Activated T-cell treated with anti-CD3 and anti-CD28 coated beads, Interleukin-2, amount 50 U/mL, for 72 hours (primary cell): ENCODE measurements at places on chromosomes 3 and 15.

GRCh38 chr3:192953926-192954325, 36.3 kb upstream of the MB21D2 start:
- no peak for DNase-seq

DNA sequence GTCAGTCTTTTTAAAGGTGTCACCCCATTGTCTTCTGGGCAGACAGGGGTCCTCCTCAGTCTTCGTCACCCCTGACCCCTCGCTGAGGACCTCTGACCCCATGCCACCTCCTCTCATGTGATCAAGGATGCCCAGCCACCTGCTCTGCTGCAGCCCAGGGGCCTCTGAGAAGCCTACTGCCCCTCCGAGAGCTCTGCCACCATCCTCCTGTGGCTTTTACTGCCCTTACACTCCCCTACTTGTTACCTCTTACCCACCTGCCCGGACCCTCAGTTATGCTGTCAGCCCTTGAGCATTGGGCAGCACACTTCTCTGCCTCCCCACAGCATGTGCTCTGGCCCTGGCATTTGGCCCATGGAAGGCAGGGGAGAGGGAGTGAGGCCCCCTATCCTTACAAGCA, 123.2 kb downstream of the LRRK1 start:
- no peak for DNase-seq

- DNase-seq: no peak
Observed at GRCh38 chr15:71373917-71374316, 258.6 kb downstream of the THSD4 start.

DNA sequence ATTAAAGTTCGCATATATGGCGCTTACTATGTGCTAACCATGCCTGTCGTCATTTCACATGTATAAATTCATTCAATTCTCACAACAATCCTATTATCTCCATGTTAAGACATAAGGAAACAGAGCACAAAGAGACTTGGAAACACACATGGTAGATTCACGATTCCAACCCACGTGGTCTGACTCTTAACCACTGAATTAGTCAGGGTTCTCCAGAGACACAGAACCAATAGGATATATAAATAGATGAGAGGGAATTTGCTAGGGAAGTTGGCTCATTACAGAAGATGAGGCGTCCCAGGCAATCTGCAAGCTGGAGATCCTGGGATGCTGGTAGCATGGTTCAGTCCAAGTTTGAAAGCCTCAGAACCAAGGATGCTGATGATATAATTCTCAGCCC, 765.3 kb downstream of the TBL1XR1 start:
- no peak for DNase-seq

- no peak for DNase-seq
Observed at GRCh38 chr3:100899440-100900091, 93.7 kb downstream of the ABI3BP start.

- peak; percentile 15 for DNase-seq
Observed at GRCh38 chr3:131174752-131175151, 148.1 kb downstream of the NEK11 start.

DNA sequence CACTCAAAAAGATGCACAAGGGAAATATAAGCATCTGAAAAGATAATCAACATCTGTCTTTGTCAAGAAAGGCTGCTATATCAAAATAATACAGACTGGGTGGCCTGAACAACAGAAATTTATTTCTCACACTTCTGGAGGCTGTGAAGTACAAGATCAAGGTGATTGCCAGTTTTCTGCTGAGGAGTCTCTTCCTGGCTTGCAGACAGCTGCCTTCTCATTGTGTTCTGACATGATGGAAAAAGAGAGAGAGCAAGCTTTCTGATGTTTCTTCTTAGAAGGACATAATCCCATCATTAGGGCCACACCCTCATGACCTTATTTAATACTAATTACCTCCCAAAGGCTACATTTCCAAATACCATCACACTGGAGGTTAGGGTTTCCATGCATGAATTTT, 1573.3 kb downstream of the SI start:
- DNase-seq: no peak

DNA sequence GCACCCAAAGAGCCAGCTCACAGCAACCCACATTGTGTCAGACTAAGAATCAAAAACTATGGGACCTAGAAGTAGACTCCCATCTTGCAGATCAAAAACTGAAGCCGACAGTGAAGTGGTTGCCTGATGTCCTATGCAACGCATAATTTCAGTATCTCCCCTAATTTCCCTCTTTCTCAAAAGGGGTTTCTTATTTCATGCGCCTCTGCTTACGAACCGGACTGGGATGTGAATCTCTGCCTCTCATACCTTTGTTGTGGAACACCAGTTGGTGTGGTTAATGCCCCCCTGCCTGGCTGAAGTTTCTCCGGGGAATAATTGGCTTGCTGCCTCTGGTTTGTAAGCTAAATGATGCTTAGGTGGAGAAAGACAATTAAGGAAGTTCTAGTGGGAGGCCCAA, 514 bp upstream of the FAM174B start:
- no peak for DNase-seq

DNA sequence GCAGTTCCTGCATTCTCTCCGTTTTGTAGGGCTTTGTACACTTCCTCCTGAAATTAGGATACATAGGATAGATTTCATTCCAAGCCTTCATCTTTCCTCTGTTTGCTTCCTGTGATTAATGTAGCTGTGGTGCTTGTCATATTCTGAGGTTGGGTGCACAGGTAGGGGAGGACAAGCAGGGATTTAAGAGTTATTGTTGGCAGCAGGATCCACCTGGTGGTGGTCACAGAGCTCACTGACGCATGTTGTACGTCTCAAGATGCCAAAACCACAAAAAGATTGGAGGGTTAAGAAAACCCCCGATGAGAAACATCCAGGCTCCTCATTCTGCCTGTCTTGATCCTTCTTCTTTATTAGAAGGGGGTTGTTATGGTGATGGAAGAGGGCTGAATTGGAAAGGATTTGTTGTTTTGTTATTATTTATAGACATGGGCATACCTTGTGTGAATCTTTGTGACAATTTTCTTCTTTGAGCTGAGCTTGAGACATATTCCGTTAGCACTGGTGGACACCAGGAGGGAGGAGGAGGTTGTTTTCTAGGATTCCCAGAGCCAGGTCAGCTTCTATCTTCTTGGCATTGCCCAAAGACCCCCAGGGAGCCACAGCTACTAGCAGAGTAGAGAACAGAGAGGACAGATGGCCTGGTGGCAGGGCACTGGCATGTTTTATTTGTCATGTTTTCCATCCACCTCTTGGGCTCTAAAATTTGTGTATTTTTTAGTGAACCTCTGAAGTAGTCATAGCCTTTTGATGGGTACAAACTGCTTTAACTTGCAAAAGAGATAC, 57.7 kb upstream of the LARS2 start:
- DNase-seq: no peak

DNA sequence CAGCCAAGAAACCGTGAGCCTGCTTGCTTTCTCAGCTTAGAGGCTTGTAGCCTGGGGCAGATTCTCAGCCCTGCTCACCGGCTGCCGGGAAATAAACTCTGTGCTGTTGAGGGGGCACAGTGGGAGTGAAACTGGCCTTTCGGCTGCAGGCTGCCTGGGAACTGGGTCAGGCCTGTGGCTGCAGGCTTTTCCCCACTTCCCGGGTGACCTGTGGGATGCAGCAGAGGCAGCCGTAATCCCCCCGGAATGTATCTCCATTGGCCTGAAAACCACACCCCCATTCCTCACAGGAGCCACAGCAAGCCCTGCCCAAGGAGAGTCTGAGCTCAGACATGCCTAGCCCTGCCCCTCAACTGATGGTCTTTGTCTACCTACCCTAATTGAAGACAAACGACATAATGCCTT, 110.9 kb downstream of the STXBP5L start:
- no peak for DNase-seq

DNA sequence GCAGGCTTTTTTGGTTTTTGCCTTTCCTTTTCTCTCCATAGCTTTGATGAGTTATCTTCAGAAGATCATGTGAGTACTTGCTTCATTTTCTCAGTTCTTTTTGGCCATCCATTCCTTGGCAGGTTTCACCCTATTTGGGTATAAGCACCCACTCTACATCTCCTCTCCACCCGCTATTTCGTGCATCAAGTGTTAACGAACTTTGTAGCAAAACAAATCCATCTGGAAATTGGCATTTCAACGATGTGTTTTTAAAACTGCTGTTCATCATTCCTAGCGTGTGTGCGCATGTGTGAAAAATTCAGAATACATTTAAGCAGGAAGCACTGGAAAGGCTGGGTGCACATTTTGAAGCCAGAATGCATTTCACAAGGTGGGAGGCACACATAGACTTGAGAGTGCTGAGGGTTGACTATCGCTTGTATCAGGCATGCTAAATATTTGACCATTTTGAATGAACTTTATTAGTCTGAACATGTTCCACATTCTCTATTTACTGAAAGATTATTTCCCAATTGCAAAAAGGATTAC, 89.7 kb upstream of the FHIT start:
- DNase-seq: no peak

- no peak for DNase-seq
Observed at GRCh38 chr3:79885407-79885806, 117.6 kb upstream of the ROBO1 start.
